ENCODE measurements at places on chromosomes 7 and 10.
A peak's percentile ranks its signal among the peaks of the same experiment; 100 is the strongest.

- DNase-seq, result no peak
These were observed 13.3 kb upstream of the FAM180A start for GRCh38 chr7:135761751-135762488.

GRCh38 chr10:31935678-31936077, 7.0 kb upstream of the ARHGAP12 start:
- DNase-seq, result no peak

- no peak for DNase-seq
These were observed 2.3 kb downstream of the ABCB4 start for GRCh38 chr7:87473192-87473591.

GRCh38 chr7:75639071-75639885, 99.5 kb downstream of the HIP1 start:
- DNase-seq, result peak; percentile 87

- DNase-seq, result no peak
These were observed 53.0 kb downstream of the SPOCK2 start for GRCh38 chr10:72035252-72035887.

GRCh38 chr10:21260506-21261149, 264.9 kb downstream of the SKIDA1 start:
- DNase-seq, result no peak

DNA sequence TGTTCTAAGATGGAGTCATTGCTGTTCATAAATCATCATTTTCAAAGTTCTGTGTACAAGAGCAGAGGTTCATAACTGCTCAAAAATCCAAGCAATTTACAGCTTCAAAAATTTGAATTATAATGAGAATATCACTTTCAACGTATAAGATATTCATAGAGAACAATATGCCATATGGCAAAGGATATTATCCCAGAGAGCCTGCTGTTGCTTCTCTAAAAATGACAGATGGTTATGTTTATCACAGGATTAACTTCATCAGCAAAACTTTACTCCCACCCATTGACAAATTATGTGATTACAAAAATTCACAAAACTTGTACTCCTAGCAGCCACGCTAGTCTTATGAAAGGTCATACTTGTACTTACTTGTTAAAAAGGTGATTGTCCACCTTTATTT, 105.1 kb downstream of the PIP4K2A start:
- DNase-seq, result no peak

DNA sequence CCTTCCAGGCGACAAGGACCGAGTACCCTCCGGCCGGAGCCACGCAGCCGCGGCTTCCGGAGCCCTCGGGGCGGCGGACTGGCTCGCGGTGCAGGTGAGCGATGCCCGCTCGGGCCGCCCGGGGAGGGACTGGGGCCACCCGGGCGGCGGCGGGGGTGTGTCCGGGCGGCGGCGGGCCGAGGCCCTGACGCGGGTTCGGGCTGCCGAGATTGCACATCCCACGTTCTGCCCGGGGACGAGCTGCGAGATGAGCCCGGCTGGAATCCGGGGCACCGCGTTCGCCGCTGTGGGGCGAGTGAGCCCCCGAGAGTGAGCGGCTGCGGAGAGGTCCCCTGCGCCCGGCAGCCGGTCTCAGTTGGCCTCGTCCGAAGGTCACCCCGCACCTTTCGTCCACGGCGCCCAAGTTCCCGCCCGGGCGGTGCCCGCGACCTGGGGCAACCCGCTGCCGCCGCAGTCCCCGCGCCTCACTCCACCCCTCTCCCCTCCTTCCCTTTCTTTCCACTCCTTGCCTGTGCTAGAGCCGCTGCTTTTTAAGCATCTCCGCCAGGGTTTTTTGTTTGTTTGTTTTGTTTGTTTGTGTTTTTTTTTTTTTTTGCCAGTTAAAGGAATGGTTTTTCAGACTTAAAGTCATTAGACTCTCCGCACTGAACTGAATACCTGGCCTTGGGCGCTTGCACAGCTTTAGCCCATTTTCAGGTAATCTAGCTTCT, 515 bp downstream of the RALA start:
- DNase-seq, result no peak

DNA sequence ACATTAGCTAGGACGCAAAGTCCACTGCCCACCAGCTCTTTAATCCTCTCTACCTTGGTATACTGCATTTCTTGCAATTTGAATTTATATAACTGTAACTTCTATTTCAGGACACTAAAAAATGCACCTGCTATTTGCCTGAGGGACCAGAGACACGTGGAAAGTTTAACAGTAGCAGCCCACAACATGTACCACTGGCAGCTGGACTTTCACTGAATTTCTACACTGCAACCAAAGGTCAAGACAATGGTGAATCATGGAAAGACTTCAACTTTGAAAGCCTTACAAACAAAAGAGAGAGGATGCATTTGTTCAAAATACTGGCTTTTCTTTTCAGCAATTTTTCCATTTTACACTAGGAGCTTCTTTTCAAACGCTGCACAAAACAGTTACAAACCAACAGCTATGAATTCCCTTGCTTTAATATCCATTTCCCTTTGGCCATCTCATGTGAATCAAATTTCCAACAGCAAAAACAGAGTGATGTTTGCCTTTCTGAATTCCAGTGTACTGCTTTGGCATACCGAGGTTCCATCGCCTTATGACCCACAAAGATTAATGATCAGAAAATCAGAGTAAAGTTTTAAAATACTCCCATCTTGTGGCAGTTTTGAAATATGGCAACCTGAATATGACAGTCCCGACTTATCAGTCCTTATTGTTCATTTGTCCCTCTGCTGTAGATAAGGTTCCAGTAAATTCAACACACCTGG, 29.9 kb upstream of the HNRNPH3 start:
- peak; percentile 74 for DNase-seq

GRCh38 chr10:1665681-1666080, 71.6 kb downstream of the ADARB2 start:
- DNase-seq, result no peak

GRCh38 chr10:69241575-69241974, 21.4 kb downstream of the HKDC1 start:
- no peak for DNase-seq

DNA sequence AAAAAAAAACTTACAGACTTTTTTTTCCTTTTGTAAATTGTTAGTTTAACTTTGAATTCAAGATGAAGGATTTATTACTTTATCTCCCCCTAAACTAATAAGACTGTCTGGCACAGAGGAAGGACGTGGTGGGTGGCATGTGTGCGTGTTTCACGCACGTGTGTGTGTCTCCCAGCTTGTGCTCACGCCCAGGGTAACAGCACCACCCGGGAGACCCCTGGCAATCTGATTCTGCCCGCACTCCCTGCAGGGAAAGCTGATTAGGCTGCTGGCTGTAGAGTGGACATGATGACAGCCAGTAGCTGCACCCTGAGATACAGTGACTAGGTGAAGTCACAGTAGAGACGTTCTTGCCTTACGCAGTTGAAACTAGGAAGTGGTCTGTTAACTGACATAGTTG, 25.3 kb downstream of the WIPI2 start:
- DNase-seq, result no peak

DNA sequence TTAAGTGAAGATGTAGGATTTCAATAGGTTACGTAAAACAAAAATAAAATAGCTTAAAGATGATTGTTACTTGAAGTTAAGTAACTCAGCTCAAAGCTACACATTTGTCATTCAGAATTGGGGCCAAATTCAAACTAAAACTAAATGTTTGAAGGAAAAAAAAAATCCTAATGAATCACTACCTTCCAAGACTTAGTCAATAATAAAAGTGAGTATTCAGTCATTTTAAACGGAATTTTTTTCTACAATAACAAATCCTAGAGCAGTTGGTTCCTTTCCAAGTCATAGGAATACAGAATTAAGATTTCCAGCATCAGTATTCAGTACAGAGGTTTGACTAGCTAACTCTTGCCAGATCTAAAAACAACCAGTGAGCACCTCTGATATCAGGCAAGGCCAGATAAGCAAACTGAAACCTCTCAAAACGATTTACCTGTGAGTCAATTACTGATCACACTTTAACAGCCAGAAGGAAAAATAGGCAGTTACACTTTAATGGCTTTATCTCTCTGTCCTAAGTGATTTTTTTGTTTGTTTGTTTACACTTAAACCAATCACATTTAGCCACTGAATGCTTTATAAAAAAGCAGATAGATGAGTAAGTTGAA, 669.8 kb upstream of the ANKRD30A start:
- DNase-seq, result no peak

DNA sequence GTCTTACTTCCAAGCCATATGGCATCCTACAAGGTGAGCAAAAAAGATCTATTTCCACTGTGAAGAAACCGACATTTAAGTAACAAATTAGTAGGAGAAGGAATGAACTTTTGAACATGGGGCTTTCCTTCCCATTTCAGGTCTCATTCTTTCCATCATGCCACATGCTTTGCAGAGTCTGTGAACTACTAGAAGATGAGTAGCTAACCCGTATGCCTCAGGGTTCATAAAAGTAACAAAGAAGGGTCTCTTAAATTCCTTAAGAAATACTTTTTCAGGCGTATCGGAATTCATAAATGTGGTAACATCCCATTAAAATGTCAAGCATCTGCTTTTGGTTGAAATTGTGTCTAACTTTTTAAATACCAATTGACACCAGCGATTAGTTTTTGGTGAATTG, 81.3 kb upstream of the TNS3 start:
- no peak for DNase-seq

GRCh38 chr7:91193141-91193540, 71.1 kb upstream of the FZD1 start:
- no peak for DNase-seq

- no peak for DNase-seq
These were observed 40.6 kb upstream of the SEPTIN7 start for GRCh38 chr7:35760143-35760745.

- DNase-seq, result no peak
These were observed 15.6 kb upstream of the CLDN12 start for GRCh38 chr7:90387470-90388240.

DNA sequence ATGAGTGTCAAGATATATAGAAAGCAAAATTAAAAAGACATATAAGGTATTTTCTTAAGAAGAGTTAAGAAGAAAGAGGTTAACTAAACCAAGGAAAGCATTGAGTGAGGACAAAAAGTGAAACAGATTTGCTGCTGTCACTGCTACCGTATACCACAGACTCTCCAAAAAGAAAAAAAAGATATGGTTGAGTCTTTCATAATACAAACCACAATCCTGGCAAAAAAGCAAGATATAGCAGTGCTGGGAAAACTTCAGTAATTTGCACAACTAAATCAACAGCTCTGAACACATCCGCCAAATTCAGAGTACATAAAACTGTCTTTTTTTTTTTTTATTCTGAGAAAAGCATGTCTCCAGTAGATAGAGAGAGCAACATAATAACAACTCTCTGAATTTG, 114.7 kb downstream of the ETV1 start:
- DNase-seq, result no peak

- DNase-seq, result no peak
These were observed 95.3 kb upstream of the MAGI2 start for GRCh38 chr7:79548727-79549126.

DNA sequence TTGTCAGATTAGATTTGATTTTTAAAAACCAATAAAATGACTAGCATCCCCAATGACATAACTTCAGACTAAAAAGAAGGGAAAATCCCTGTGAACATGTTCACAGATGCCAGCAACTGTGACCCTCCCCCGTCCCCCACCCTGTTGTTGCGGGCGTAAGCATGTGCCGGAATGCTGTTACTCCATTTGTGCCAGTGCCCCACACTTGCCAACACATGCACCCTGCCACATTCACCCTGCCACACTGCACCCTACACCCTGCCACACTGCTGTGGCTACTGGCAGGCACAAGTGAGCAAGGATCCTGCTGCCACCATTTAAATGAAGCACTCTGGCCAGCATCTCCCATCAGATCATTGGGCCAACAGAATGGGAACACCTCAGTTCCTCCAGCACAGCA, 540.2 kb downstream of the GRID1 start:
- no peak for DNase-seq

DNA sequence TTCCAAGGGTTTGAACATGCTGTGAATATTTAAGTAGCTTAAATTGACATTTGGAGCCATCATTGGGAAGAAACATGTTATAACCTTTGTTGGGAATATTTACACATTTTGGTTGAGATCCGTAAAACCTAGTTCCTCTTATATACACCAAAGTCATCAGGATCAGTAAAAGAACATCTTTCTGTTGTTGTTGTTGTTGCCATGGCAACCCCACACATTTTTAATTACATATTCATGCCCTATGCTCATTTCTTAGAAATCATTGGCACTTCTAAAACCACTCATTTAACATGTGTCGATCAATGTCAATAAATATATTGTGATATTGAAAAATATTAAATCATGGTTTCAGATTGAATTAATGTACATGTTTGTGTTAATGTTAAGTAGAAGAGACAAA, 122.6 kb downstream of the POU6F2 start:
- no peak for DNase-seq

DNA sequence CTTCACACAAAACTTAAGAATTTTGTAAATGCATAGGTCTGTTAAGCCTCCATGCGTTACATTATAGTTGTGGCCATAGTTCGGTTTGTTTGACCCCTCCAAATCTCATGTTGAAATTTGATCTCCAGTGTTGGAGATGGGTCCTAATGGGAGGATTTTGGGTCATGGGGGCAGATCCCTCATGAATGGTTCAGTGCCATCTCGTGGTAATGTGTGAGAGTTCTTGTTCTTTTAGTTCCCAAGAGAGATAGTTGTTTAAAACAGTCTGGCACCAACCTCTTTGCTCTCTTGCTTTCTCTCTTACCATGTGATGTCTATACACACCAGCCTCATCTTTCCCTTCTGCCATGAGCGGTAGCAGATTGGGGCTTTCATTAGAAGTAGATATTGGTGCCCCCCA, 264.3 kb downstream of the TCF7L2 start:
- no peak for DNase-seq

- DNase-seq, result no peak
These were observed 13.8 kb upstream of the MPP7 start for GRCh38 chr10:28316696-28317095.

- peak; percentile 4 for DNase-seq
These were observed 117.7 kb downstream of the APBB1IP start for GRCh38 chr10:26555719-26556368.

DNA sequence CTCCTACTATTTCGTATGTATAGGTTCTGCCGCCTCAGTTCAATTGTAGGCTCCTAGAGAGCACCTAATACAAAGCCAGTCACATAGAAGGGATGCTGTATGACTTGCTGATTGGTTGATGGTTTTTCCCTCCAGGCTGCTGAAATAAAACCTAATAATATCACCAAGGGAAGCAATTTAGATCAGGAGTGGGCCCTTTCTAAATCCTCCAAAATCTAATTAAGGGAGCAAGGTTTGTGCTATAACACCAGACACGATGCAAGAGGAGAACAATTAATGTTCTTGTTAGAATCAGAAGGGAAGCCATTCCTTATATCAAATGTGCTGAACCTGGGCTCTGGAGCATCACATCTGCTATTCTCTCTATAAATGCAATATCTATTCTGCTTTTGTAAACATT, 42.0 kb upstream of the SLC13A1 start:
- DNase-seq, result no peak
